Dermis blood vessel endothelial cell (primary cell): ENCODE measurements at places on chromosomes 2 and 18. TPM values are rescaled to one million over a fixed set of nuclear protein-coding genes. Genes with fewer than 3 reads are reported as not detected.

Gene RIT2
- total RNA-seq = not detected in 2 replicates

Gene GRHL1
- 0.37 and 0.85 TPM in 2 replicates for total RNA-seq

Gene MC5R
- total RNA-seq = not detected in 2 replicates

Gene OXER1
- not detected in 2 replicates for total RNA-seq

Gene CHRND
- not detected in 2 replicates for total RNA-seq

Gene SERPINB2
- not detected in 2 replicates for total RNA-seq

Gene NBEAL1
- total RNA-seq = 37.2 and 42.5 TPM in 2 replicates

Gene CERKL
- total RNA-seq = not detected in 2 replicates

Gene THSD7B
- total RNA-seq = under 0.01 TPM in 1 of 2 replicates, not detected in the other

Gene ANKRD30BL
- total RNA-seq = not detected in 2 replicates

Gene PLCD4
- 1.7 and 4.7 TPM in 2 replicates for total RNA-seq

Gene SERPINB10
- not detected in 2 replicates for total RNA-seq

Gene PLA2R1
- total RNA-seq = 17.0 and 32.3 TPM in 2 replicates

Gene RRM2
- 19.9 and 90.8 TPM in 2 replicates for total RNA-seq

Gene KIF5C
- total RNA-seq = 0.14 and 0.34 TPM in 2 replicates

Gene GALNT13
- total RNA-seq = under 0.01 and 0.33 TPM in 2 replicates

Gene NAPG
- total RNA-seq = 43.6 and 44.4 TPM in 2 replicates

Gene GCG
- total RNA-seq = not detected in 2 replicates

Gene RTP5
- total RNA-seq = not detected in 2 replicates

Gene KLHL14
- 0.85 and 0.93 TPM in 2 replicates for total RNA-seq

Gene COPS9
- 61.7 and 98.9 TPM in 2 replicates for total RNA-seq

Gene LRATD1
- total RNA-seq = 1.7 and 2.4 TPM in 2 replicates

Gene NEURL3
- total RNA-seq = 0.05 and 0.51 TPM in 2 replicates
